Tibial nerve (tissue), 4 donors: ENCODE measurements at places on chromosomes 4 and X. TPM values are rescaled to one million over a fixed set of nuclear protein-coding genes. Genes with fewer than 3 reads are reported as not detected.
A peak's percentile ranks its signal among the peaks of the same experiment; 100 is the strongest.

Gene IGFBP7
- 1,829 TPM for total RNA-seq

Gene TRIM61
- total RNA-seq: not detected

Gene ANOS1
- total RNA-seq: 14.4 TPM

Gene PAGE2B
- not detected for total RNA-seq

Gene PLAC8
- 5.7 TPM for total RNA-seq

Gene ASB12
- not detected for total RNA-seq

Gene HUWE1
- 126 TPM for total RNA-seq

Gene AFF1
- total RNA-seq: 112 TPM

Gene NXF2B
- total RNA-seq: not detected

Gene FDCSP
- not detected for total RNA-seq

Gene TCEAL9
- 56.1 TPM for total RNA-seq

Gene SHROOM4
- total RNA-seq: 14.1 TPM

Gene KIF4A
- not detected for total RNA-seq

DNA sequence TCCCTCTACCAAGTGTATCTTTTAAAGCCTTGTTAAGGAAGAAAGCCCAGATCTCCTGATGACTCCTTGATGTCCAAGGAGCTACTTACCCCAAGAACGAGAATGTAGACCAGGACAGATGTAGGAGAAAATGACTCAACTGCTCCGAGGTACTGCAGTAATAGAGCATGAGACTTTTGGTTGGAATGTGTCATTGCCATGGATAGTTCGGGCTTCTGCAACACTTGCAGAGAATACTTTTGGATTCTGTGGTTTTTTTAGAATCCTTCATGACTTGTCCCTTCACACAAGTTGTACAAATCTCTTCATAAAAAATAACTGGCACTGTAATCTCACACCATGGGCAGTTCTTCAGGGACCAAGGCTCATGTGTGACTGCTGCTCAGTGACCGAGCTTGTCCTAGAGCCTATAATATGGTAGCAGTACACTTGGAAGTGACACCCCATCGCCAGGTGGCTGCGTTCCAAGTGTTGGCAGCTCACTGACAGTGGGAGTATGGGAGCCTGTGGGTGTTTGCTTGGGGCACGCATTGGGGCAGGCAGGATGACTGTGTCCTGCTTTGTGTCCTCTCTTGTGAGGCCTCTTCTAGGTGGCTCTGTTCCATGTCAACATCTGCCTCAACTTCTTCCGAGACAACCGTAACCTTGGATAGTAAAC, 87.9 kb upstream of the WDR1 start:
- no peaks in the 10 kb centered on the region for H3K36me3 ChIP-seq
- no peak overlapping the region for H3K27ac ChIP-seq
- no peaks in the 10 kb centered on the region for H3K4me1 ChIP-seq
- no peak for DNase-seq

GRCh38 chr4:8568068-8568668, 12.0 kb upstream of the GPR78 start:
- H3K27me3 ChIP-seq: no peaks in the 10 kb centered on the region
- no peak overlapping the region for H3K27ac ChIP-seq
- no peaks in the 10 kb centered on the region for H3K4me1 ChIP-seq
- DNase-seq: no peak

- H3K36me3 ChIP-seq: no peaks in the 10 kb centered on the region
- no peaks in the 10 kb centered on the region for H3K27me3 ChIP-seq
- H3K4me1 ChIP-seq: no peaks in the 10 kb centered on the region
- no peak for DNase-seq
These were observed 1620.4 kb downstream of the PCDH7 start for GRCh38 chr4:32340591-32340990.

GRCh38 chr4:74205046-74205445, 47.1 kb downstream of the MTHFD2L start:
- H3K27ac ChIP-seq: no peak overlapping the region
- no peak for DNase-seq
- no peak overlapping the region for H3K4me3 ChIP-seq
- no peaks in the 10 kb centered on the region for H3K27me3 ChIP-seq
- H3K4me1 ChIP-seq: peaks cover 5% of the 10 kb centered on the region
- H3K36me3 ChIP-seq: peaks cover 44% of the 10 kb centered on the region

DNA sequence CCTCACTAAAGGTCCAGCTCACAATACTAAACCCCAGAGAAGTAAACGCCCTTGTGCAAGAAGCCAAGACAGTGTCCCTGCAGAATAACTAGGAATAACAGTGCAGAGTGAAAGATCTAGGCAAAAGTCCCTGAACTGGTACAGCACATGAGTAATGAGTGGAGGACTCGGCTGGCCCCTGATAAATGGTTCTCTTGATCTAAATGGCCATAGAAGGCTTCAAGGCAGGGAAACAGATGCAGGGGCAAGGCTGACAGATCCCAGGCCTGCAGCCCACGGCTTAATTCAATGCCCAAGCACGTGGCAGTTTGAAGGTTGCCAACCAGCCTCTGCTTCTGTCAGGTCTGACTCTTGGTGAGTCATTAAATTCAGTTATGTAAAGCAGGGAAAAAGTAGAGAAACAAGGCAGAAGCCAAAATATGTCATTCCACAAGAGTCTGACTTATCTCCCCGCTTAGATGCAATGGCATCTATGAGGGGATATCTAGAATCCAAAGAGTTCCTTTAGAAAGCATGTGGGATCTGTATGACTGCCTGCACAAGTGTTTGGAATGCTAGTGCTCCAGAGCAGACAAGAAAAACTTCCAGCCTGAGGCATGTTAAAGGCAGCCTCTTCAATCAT, 121.3 kb downstream of the PRDM5 start:
- peaks cover 34% of the 10 kb centered on the region for H3K36me3 ChIP-seq
- no peak overlapping the region for H3K4me3 ChIP-seq
- DNase-seq: no peak
- no peaks in the 10 kb centered on the region for H3K27me3 ChIP-seq
- no peaks in the 10 kb centered on the region for H3K4me1 ChIP-seq
- H3K27ac ChIP-seq: no peak overlapping the region

- no peaks in the 10 kb centered on the region for H3K36me3 ChIP-seq
- H3K27ac ChIP-seq: no peak overlapping the region
- no peak for DNase-seq
- peaks cover 7% of the 10 kb centered on the region for H3K4me1 ChIP-seq
- H3K4me3 ChIP-seq: no peak overlapping the region
These were observed 29.6 kb downstream of the PDGFC start for GRCh38 chr4:156941940-156942548.

GRCh38 chr4:10482913-10483312, 25.7 kb upstream of the ZNF518B start:
- H3K4me1 ChIP-seq: no peaks in the 10 kb centered on the region
- H3K4me3 ChIP-seq: no peak overlapping the region
- DNase-seq: no peak
- H3K27ac ChIP-seq: no peak overlapping the region

DNA sequence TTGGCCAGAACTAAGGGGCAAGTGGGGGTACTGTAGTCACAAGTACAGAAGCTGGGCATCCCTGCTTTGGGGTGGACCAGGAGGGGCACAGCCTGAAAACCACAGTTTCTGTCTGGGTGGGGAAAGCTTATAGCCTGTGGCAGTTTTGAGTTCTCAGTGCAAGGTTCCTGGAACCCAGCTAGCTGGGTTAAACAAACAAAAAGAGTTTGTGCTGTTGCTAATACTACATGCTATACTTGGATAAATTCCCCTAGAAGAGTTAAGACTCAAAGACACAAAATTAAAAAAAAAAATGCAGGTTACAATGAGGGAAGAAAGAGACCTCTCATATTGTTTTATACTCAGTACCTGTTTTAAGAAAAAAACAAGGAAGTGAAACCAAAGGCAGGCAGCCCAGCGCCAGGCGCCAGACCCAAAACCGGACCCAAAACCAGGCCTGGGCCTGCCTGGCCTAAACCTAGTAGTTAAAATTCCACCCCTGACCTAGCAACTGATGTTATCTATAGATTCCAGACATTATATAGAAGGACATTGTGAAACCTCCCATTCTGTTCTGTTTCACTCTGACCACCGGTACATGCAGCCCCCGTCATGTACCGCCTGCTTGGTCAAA, 50.8 kb downstream of the SLC2A9 start:
- DNase-seq: no peak
- no peaks in the 10 kb centered on the region for H3K36me3 ChIP-seq
- H3K27me3 ChIP-seq: no peaks in the 10 kb centered on the region
- no peak overlapping the region for H3K4me3 ChIP-seq
- H3K27ac ChIP-seq: no peak overlapping the region
- H3K4me1 ChIP-seq: no peaks in the 10 kb centered on the region

DNA sequence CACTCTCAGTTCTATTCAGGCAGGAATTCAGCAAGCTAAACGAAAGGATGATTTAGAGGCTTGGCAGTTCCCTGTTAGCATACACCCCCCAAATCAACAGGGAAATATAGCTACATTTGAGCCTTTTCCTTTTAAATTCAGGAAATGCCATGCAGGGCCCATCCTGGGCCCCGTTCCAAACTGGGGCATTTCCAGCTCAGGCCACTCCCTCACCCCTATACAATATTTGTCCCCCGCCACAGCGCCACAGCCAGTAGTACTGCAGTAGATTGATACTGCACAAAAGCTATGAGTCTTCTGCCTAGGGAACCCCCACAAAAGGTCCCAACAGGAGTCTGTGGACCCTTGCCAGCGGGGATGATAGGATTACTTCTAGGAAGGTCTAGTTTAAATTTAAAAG, 102.0 kb upstream of the MAPK10 start:
- no peak for DNase-seq
- H3K36me3 ChIP-seq: no peaks in the 10 kb centered on the region
- H3K27ac ChIP-seq: no peak overlapping the region
- H3K4me1 ChIP-seq: no peaks in the 10 kb centered on the region

DNA sequence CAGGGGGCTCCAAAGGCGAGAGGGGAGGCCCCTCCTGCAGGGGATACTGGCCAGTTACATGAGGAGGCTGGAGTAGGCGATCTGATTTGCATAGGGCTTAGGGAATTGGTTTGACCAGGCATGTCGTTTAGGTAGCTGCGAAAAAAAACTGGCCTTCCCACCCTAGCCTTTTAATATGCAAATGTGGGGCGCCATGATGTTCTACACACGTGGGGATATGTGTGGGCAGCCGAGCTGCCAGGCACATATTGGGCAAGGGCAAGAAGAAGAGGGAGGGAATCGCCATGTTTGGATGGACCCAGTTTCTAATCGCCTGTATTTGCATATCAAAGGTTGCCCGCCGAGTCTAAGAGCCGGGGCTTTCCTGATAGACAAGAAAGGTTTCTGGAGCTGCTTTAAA, 121.3 kb downstream of the PRKX start:
- H3K36me3 ChIP-seq: no peaks in the 10 kb centered on the region
- no peaks in the 10 kb centered on the region for H3K27me3 ChIP-seq
- no peak overlapping the region for H3K4me3 ChIP-seq
- no peak for DNase-seq
- no peak overlapping the region for H3K27ac ChIP-seq
- no peaks in the 10 kb centered on the region for H3K4me1 ChIP-seq

GRCh38 chrX:2425286-2426071, 75.3 kb downstream of the DHRSX start:
- H3K27me3 ChIP-seq: no peaks in the 10 kb centered on the region
- no peak overlapping the region for H3K4me3 ChIP-seq
- H3K27ac ChIP-seq: no peak overlapping the region
- H3K4me1 ChIP-seq: no peaks in the 10 kb centered on the region
- peaks cover 54% of the 10 kb centered on the region for H3K36me3 ChIP-seq

GRCh38 chr4:185512516-185512915, 22.8 kb downstream of the PDLIM3 start:
- H3K27me3 ChIP-seq: peaks cover 4% of the 10 kb centered on the region
- H3K27ac ChIP-seq: no peak overlapping the region
- H3K4me3 ChIP-seq: no peak overlapping the region

DNA sequence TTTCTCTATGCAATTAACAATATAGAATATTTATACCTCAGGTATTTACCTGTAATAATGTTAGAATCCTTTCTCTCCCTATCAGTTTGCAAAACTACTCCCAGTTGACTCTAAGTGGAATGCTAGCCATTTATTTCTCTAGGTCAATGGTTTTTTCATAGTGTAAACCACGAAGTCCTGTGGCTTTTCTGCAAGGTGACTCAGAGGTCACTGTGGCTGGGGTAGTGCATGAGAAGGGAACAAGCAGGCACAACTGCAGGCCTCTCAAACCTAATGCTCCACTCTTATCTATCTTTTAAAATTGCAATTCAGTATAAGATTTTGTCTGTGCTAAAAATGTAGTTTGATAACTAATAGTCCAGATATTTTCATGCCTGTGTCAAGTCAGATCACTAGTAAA, 159.4 kb downstream of the ANTXR2 start:
- H3K4me1 ChIP-seq: no peaks in the 10 kb centered on the region
- H3K4me3 ChIP-seq: no peak overlapping the region

DNA sequence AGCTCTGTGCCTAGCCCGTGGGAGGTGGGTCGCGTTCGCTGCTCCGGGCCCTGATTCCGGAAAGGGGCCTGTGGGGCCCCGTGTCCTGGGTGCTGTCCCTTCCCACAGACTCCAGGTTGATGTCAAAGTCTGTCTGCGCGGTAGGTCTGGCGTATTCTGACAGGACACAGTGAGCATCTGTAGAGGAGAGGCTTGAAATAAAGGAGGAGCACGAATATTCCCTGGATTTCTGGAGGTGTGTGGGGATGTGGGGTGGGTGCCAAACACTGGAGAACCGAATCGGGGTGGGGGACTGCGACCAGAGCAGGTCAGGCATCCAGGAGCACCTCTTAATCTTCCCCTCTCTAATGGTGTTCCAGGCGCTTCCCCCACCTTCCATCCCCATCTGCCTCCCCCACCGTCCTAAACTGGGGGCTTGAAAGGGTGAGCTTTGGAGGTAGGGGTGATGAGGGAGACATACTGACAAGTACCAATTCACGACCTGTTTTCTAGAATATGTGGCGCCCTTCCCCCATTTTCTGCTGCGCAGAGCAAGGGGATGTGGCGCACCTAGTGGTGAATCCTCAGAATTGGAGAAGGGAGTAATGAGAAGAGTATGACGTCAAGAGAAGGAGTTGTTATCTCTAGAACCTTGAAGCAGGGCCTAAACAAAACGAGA, 877 bp downstream of the GPRASP1 start:
- peak overlapping the region; percentile 66 for H3K27ac ChIP-seq
- no peaks in the 10 kb centered on the region for H3K36me3 ChIP-seq
- H3K4me1 ChIP-seq: no peaks in the 10 kb centered on the region
- H3K4me3 ChIP-seq: peak overlapping the region; percentile 50
- DNase-seq: peak; percentile 70
- no peaks in the 10 kb centered on the region for H3K27me3 ChIP-seq
